ENCODE measurements at places on chromosomes 3 and 15. TPM values are rescaled to one million over a fixed set of nuclear protein-coding genes. Genes with fewer than 3 reads are reported as not detected.

The IQCF5 gene
- not detected for total RNA-seq

The SNAPC5 gene
- 20.0 TPM for total RNA-seq

The SLC9C1 gene
- 0.70 TPM for total RNA-seq

The LARP6 gene
- 61.9 TPM for total RNA-seq

The SOX2 gene
- total RNA-seq: not detected

The GABRB3 gene
- 0.45 TPM for total RNA-seq

The CCR2 gene
- under 0.01 TPM for total RNA-seq

The GOLGA8Q gene
- 1.1 TPM for total RNA-seq

The DPPA2 gene
- not detected for total RNA-seq

The TMEM212 gene
- not detected for total RNA-seq

The DYNC1LI1 gene
- 13.3 TPM for total RNA-seq

The SERINC4 gene
- not detected for total RNA-seq

The SSUH2 gene
- 0.12 TPM for total RNA-seq

The PP2D1 gene
- total RNA-seq: not detected

The ISLR2 gene
- total RNA-seq: not detected

The SLC51B gene
- not detected for total RNA-seq

The C15orf39 gene
- 2.3 TPM for total RNA-seq

The CCR1 gene
- not detected for total RNA-seq

The BBX gene
- total RNA-seq: 29.0 TPM

The CATSPER2 gene
- total RNA-seq: 0.45 TPM

The GOLGA8T gene
- total RNA-seq: not detected

The MAP1A gene
- total RNA-seq: 31.1 TPM

The NR2E3 gene
- not detected for total RNA-seq

The EEF1AKMT4 gene
- 4.3 TPM for total RNA-seq

The LRTM1 gene
- not detected for total RNA-seq

The VGLL3 gene
- total RNA-seq: 2.9 TPM

The GPR27 gene
- total RNA-seq: 0.08 TPM

The CHRM5 gene
- 0.15 TPM for total RNA-seq

The STAC gene
- total RNA-seq: 17.5 TPM

The CEMIP gene
- 955 TPM for total RNA-seq

The ARGFX gene
- not detected for total RNA-seq

The ANKUB1 gene
- total RNA-seq: not detected

The WWTR1 gene
- total RNA-seq: 108 TPM

The NANOGP8 gene
- total RNA-seq: not detected

The KNL1 gene
- 3.8 TPM for total RNA-seq

The RTP3 gene
- not detected for total RNA-seq

The CACNA2D3 gene
- total RNA-seq: 0.59 TPM

The UROC1 gene
- total RNA-seq: not detected

The MAP6D1 gene
- 0.90 TPM for total RNA-seq

The PLSCR5 gene
- total RNA-seq: not detected

The TEX55 gene
- not detected for total RNA-seq

The KCNMB3 gene
- 1.3 TPM for total RNA-seq

The SLC6A1 gene
- total RNA-seq: under 0.01 TPM

Data from smooth muscle cell of the coronary artery (primary cell).